ENCODE measurements at places on chromosomes 4 and X. TPM values are rescaled to one million over a fixed set of nuclear protein-coding genes. Genes with fewer than 3 reads are reported as not detected.

GRCh38 chr4:73663576-73663975 lies 43.3 kb upstream of the RASSF6 start:
- H3K4me3 ChIP-seq, result no peak overlapping the region
- no peak for DNase-seq
- H3K27me3 ChIP-seq, result no peaks in the 10 kb centered on the region
- H3K36me3 ChIP-seq, result no peaks in the 10 kb centered on the region
- no peaks in the 10 kb centered on the region for H3K4me1 ChIP-seq

GRCh38 chrX:69493193-69493592 lies 10.9 kb upstream of the NALF2 start:
- no peaks in the 10 kb centered on the region for H3K36me3 ChIP-seq
- H3K4me1 ChIP-seq, result no peaks in the 10 kb centered on the region
- H3K4me3 ChIP-seq, result no peak overlapping the region

GRCh38 chr4:137519406-137519805 lies 12.9 kb downstream of the PCDH18 start:
- H3K27me3 ChIP-seq, result no peaks in the 10 kb centered on the region
- peak overlapping the region; percentile 74 for H3K27ac ChIP-seq
- peaks cover 5% of the 10 kb centered on the region for H3K36me3 ChIP-seq
- H3K4me3 ChIP-seq, result peak overlapping the region; percentile 3
- no peak for DNase-seq

- no peaks in the 10 kb centered on the region for H3K27me3 ChIP-seq
- no peak for DNase-seq
- no peaks in the 10 kb centered on the region for H3K4me1 ChIP-seq
- H3K4me3 ChIP-seq, result no peak overlapping the region
- H3K27ac ChIP-seq, result no peak overlapping the region
Measured at GRCh38 chr4:158255727-158256324, 45.5 kb downstream of the TMEM144 start.

Gene TRO
- 1.4 TPM for total RNA-seq

- no peak for DNase-seq
- no peaks in the 10 kb centered on the region for H3K4me1 ChIP-seq
- H3K36me3 ChIP-seq, result no peaks in the 10 kb centered on the region
- no peaks in the 10 kb centered on the region for H3K27me3 ChIP-seq
- no peak overlapping the region for H3K4me3 ChIP-seq
Measured at GRCh38 chrX:12693754-12694153, 97.5 kb upstream of the PRPS2 start.

Gene BMPR1B
- 3.8 TPM for total RNA-seq

DNA sequence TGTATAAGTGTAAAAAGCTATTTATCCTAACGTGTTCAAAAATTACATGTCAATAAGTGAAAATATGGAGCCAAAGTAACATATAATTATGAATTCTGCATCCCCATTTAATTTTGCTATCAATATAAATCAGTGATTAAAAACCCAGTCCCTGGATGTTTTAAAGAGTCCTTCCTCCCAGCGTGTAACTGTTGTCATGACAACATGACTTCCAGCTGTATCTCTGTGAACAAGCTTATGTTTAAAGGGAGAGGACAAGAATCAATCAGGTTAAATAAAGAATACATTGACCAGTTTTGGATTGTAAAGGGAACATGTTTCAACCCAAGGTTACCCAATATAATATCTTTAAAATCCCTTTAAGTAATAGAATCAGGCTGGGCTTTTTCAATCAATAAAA lies 219.7 kb downstream of the NSUN7 start:
- H3K36me3 ChIP-seq, result no peaks in the 10 kb centered on the region
- H3K4me1 ChIP-seq, result peaks cover 7% of the 10 kb centered on the region
- DNase-seq, result no peak
- H3K27ac ChIP-seq, result no peak overlapping the region
- H3K4me3 ChIP-seq, result no peak overlapping the region

Measured in ascending aorta (tissue), 2 donors.